Stimulated activated CD4-positive, alpha-beta T cell treated with anti-CD3 and anti-CD28 coated beads, Interleukin-12 subunit alpha, Interleukin-12 subunit beta, amount 100 ng/mL, for 4 hours (primary cell): ENCODE measurements at places on chromosomes 6 and 20.

DNA sequence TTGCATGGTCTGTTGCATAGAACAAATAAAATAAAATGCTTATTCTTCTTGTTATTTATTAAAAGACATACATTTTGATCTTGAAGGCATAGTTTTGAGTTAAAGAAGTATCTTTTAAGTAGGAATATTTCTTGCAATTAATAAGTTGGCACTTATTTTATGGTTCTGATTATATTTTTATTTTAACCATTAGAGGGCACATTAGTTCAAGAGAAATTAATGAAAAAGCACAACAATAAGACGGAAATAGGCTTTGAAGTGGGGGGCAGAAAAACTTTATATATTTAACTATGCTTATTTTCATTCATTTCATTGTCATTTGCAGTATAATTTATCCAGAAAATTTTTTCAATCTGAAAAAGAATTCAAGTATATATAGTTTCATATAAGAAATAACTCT lies 44.2 kb upstream of the MAP3K7 start:
- no peak for DNase-seq

DNA sequence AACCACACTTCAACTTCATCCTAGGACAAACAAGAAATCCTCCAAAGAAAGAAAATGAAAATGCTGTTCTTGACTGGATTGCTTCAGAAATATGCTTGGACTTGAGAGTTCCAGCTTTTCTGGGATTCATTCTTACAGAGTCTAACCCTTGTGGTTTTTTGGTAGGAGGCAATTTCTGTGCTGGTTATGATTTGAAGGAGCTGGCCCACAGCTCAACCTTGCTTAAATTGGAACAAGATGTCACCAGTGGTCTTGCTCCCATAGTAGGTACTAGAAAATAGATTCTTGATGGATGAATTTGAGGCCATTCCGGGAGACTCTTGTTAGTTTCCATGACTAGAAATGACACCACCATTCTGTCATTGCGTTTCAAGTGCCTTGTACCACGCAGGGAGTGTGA lies 54.3 kb upstream of the BMP6 start:
- no peak for DNase-seq

DNA sequence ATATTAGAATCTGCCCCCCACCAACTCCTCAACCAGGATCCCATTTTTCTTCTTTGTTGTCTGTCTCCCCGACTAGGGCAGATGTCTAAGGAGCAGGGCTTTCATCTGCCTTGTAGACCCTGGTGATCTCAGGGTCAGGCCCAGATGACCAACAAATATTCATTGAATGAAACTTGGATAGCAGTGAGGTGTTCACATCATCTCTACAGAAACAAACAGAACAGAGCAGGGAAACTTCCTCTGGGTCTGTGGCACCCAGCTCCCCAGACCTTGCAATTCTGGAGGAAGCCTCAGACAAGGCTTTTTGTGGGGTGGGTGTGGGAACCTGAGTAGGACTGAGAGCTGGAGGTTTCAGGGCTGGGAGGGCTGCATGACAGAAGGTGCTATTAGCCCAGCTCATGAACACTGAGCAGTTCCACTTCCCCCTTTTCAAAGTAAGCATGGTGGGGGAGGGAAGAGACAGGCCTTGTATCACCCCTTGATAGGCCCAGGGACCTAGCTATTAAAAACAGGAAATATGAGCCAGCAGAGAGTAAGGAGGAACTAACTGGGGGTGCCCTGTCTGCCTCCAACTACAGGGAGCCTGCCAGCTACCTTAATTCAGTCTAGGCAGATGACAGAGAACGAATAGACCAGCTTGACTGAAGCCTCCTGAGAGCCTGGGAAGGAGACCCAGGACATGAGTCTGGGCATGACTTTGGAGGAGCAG lies 37.3 kb upstream of the TOP1 start:
- DNase-seq = no peak

DNA sequence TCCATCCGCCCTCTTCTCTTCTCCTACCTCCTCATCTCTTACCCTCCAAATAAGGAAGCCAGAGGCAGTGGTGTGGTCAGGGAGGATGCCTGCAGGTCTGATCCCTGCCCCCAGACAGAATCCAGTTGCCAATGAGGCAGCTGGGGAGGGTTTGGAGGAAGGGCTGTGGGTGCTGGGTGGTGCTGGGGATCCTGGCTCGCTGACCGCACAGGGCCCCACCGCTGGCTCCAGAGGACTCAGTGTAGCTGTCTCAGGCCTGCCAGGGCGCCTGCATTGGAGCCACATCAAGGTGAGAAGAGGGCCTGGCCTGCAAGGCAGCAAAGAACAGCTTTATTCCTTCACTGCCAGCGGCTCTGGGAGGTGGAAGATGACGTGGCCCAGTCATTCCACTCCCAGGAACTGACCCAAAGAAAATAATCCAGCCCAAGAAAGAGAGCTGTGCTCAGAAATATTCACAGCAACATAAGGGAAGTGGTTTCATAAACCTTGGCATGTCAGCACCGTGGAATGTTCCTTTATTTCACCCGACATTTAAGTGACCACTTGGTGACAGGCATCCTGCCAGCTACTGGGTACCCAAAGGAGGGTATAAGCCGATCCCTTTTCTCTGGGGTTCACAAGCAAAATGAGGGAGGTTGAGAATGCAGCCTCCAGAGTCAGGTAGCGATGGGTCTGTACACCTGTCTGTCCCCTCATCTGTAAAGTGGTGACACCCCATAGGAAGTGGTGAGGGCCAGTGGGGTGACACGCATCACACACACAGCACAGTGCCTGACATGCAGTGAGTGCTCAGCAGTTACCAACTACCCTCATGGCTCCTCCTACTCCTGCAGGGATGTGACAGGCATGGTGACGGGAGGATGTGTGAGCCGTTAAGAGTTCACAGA lies 125.1 kb downstream of the SNX5 start:
- no peak for DNase-seq

DNA sequence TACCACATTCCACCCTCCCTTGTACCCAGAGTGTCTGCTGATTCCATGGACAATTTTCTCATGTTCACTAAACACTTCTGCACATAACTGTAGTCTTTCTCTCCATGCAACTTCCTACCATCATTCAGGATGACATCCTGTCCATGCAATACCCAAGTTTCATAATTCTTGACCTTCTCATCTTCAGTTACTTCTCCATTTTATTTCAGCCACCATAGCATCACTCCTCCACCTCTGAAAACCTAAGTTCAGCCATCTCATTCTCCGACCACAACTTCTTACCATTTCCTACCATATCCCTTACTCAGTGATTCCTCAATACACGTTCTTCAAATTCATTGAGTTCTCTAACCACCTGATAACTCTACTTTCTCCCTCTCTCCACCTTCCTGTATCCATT lies 216.5 kb upstream of the TENT5A start:
- DNase-seq = no peak

- DNase-seq = no peak
Measured at GRCh38 chr20:47318027-47318585, 38.4 kb downstream of the ZMYND8 start.

DNA sequence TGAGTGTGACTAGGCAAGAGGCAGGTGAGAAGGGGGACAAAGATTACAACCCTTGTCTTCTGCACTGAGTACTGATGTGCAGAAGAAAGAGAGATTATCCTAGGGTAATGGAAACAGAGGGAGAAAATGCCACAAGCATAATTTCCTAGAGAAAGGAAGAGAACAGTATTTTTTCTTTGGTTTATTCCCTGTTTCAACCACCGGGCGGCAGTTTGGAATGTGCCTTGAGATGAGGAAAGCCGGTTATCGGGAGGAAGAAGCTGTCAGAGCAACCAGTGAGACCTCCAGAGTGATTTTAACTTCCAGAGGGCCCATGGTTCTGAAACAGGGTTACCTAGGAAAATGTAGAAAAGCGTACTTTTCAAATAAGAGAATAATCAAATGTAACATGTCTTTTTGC lies 121.4 kb downstream of the REV3L start:
- DNase-seq = no peak

DNA sequence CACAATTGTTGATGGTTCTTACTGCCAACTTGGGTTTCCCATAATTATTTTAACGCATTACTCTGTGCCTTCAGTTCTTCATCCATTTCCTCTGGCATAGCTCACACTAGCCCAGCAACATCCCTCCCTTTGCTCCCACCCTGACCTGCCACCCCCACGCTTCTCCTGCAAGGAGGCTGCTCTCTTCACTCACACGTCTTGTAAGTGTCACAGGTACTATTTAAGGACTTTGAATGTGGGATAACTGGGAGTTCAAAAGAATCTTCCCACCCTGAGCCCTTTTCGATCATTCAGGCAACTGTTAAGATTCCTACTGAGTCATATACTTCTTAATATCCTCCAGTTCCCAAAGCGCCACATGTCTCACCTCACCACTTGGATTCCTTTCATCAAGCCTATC lies 95.4 kb downstream of the PXDC1 start:
- no peak for DNase-seq

DNA sequence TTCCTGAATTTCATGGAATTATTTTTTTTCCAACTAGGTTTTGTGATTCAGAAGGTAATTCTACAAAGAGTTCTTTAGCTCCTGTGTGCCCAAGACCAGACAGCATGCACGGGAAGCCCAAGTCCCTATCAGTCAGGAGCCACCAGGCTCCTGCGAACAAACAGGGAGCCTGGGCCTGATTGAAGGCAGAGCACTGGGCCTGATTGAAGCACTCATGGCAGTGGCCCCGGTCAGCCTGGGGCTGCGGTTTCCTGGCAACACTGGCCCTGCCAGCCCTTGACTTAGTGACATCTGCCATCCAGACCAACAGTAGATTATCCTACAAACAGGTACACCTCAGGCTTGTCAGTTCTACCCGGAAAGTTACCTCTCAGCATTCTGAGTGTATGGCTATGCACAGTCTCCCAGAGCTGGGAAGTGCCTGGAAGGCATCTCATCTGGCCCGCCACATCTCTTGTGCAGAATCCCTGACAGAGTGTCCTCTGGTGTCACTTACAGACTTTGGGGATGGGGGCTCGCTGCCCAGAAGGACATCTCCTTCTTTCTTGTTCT lies 133.8 kb downstream of the VEGFA start:
- no peak for DNase-seq

DNA sequence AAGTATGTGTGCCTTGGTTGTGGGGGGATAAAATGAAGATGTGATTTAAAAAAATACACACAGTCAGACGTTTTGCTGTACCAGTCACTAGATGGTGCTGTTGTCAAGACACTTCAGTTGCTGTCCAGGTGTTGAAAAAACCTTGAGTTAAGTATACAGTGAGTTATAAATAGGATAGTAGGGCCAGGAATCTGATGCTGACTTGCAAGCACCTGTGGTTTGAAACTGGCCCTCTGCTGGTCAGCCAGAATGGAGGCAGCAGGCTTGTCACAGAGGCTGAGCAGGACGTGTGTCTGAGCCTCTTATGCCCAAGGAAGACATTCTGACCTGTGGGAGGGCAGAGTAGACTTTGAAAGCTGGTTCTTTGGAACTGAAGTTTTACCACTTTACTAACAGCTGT lies 27.8 kb downstream of the RNF8 start:
- no peak for DNase-seq
